ENCODE measurements at places on chromosomes 6 and 20. TPM values are rescaled to one million over a fixed set of nuclear protein-coding genes. Genes with fewer than 3 reads are reported as not detected.
A peak's percentile ranks its signal among the peaks of the same experiment; 100 is the strongest.

- DNase-seq, result no peak
Observed at GRCh38 chr20:22763257-22763906, 179.0 kb upstream of the FOXA2 start.

GRCh38 chr20:45779011-45779915, 12.4 kb downstream of the WFDC3 start:
- DNase-seq, result peak; percentile 97

DNA sequence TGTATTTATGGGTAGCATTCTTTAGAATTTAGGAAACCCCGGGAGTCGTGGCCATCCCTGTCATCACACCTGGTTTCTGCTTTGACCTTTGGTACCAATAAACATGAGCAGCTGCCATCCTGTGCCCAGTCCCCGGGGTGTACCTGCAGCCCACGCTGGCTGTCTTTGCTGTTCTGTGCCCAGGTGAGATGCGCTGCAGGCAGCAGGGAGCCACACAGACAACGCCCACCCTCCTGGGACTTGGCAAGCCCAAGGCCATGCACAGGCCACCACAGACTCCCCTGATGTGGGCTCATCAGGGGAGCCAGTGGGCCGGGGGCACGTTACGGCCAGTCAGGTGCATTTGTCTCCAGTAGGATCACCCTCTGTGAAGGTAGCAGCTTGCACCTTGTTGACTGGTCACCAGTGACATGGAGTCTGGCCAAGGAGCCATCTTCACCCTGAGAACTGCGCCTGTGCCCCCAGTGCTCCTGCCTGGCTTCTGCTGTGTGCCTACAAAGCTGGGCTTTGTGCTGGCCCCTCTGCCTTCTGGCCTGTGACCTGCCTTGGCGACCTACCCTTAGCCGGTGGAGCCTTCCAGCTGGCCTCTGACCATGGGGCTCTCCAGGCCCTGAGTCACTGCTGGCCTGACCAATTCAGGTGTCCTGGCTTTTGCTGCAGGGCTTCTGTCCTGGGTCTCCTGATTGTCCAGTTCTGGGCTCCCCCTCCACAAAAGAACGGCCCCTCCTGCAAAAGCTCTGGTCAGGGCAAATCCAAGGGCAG, 14.2 kb upstream of the UNC93A start:
- no peak for DNase-seq

GRCh38 chr20:36179170-36179945, 24.8 kb downstream of the EPB41L1 start:
- no peak for DNase-seq

DNA sequence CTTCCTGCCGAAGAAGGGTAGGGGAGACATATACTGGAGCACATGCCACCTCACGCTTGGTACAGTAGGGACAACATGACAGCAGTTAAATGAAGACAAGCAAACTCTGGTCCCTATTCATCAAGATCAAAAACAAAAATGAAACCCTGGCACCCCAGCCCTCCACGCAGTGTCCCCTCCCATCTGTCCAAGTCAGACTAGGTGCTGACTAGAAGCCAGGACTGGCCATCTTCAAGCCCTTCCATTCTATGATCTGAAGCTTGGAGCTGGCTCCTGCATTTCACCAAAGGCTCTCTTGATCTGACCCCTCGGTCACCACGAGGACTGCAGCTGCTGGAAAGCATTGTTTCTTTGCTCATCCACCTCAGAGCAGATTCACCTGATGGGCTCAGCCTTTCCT, 158.9 kb upstream of the GGTLC1 start:
- DNase-seq, result no peak

DNA sequence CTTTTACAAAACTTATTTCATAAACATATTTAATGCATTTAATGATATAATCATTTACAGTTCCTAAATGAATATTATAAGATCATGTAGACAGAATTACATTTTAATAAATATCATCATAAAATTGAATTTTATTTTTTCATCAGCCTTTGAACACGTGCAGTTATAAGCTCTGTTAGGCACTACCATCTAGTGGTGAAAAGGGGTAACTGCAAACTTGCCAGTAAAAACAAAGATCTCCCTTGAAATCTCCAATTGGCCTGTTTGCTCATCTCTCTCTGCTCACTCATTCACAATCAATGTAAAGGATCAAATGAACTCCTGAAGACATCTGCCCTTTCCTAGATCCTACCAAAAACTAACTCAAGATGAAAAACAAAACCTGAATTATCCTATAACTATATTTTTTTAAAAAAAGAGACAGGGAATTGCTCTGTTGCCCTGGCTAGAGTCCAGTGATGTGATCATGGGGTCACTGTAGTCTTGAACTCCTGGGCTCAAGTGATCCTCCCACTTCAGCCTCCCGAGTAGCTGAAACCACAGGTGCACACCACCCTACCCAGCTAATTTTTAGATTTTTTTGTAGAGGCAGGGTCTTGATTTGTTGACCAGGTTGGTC, 31.7 kb downstream of the SAMHD1 start:
- DNase-seq, result no peak

- DNase-seq, result no peak
Observed at GRCh38 chr20:59084041-59084850, 41.7 kb upstream of the PRELID3B start.

- no peak for DNase-seq
Observed at GRCh38 chr6:39301606-39302005, 12.6 kb downstream of the KCNK17 start.

The MUC21 gene
- not detected for total RNA-seq

The NR2E1 gene
- total RNA-seq, result not detected

The APOM gene
- total RNA-seq, result 1.3 TPM

The GSTA2 gene
- not detected for total RNA-seq

The TP53TG5 gene
- not detected for total RNA-seq

The NUP43 gene
- total RNA-seq, result 26.9 TPM

The KHDRBS2 gene
- not detected for total RNA-seq

The TENT5A gene
- total RNA-seq, result 4.3 TPM

All from kidney epithelial cell (primary cell).